ENCODE measurements at places on chromosomes 16 and 17.

GRCh38 chr17:75695830-75696271 lies 25.4 kb upstream of the ITGB4 start:
- DNase-seq, result no peak
- H3K36me3 ChIP-seq, result peaks cover 7% of the 10 kb centered on the region
- peak overlapping the region; percentile 94 for H3K27ac ChIP-seq
- H3K4me3 ChIP-seq, result no peak overlapping the region
- H3K27me3 ChIP-seq, result no peaks in the 10 kb centered on the region

- no peaks in the 10 kb centered on the region for H3K36me3 ChIP-seq
- peaks cover 35% of the 10 kb centered on the region for H3K27me3 ChIP-seq
- H3K4me1 ChIP-seq, result no peaks in the 10 kb centered on the region
- no peak overlapping the region for H3K4me3 ChIP-seq
- no peak for DNase-seq
- no peak overlapping the region for H3K27ac ChIP-seq
Measured at GRCh38 chr16:86597880-86598606, 19.7 kb downstream of the FOXL1 start.

- H3K27me3 ChIP-seq, result no peaks in the 10 kb centered on the region
- no peak for DNase-seq
- H3K36me3 ChIP-seq, result no peaks in the 10 kb centered on the region
- no peak overlapping the region for H3K4me3 ChIP-seq
- no peak overlapping the region for H3K27ac ChIP-seq
Measured at GRCh38 chr16:75028544-75029135, 29.8 kb downstream of the ZNRF1 start.

DNA sequence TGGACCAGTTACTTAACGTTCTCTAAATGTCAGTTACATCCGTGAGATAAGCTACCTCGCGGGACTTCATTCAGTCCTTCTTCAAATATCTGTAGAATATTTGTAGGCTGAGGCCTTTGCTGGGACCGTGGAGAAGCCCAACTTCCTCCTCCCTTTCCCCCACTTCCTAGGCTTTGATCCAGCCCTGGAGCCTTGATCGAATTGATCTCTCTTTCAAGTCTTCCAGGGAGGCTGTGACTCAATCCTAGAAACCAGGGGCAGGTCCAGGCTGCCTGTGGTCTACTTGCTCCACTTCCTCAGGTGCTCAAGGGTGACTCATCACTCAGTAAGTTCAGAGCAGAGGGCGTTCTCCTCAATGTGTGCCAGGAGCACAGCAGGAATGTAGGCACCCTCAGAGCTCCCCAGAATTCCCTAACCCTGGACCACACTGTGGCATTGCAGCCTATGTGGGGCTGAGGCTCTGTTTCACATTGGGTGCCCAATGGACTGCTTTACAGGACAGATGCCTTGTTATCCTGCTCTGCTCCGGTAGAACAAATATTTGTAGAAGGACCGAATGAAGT lies 11.2 kb upstream of the CEP20 start:
- H3K36me3 ChIP-seq, result no peaks in the 10 kb centered on the region
- H3K4me1 ChIP-seq, result peaks cover 73% of the 10 kb centered on the region
- H3K27ac ChIP-seq, result peak overlapping the region; percentile 87
- DNase-seq, result peak; percentile 99
- H3K27me3 ChIP-seq, result no peaks in the 10 kb centered on the region
- peak overlapping the region; percentile 11 for H3K4me3 ChIP-seq

GRCh38 chr16:61993108-61993507 lies 43.1 kb downstream of the CDH8 start:
- no peaks in the 10 kb centered on the region for H3K4me1 ChIP-seq
- no peaks in the 10 kb centered on the region for H3K36me3 ChIP-seq
- no peak for DNase-seq
- H3K27me3 ChIP-seq, result no peaks in the 10 kb centered on the region
- no peak overlapping the region for H3K4me3 ChIP-seq
- no peak overlapping the region for H3K27ac ChIP-seq

DNA sequence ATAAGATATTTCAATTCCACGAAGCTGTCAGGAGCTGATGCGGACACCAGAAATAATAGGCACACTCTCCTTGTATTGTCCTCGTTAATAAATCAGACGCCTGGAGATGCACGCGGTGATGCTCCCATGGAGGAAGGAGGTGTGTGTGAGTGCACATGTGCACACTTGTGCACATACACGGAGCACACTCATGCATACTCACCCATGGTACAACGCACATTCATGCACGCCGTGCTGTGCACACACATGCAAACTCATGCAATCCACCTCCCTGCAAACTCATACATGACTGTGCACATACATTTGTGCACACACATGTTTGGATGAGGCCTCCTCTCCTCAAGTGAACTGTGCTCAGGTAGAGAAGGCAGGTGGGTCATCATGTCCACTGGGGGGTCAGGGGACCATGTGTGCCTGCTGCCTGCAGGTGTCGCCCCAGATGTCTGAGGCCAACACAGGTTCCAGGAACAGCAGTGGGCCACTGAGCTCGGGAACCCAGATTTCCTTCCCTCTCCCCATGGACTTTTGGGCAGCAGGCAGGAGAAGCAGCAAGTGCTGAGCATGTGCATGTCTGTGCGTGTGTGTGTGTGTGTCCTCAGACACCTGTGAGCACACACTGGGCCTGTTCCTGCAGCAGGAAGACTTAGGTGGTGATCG lies 165.3 kb downstream of the SDK2 start:
- H3K27me3 ChIP-seq, result no peaks in the 10 kb centered on the region
- peaks cover 9% of the 10 kb centered on the region for H3K4me1 ChIP-seq
- no peak overlapping the region for H3K27ac ChIP-seq

DNA sequence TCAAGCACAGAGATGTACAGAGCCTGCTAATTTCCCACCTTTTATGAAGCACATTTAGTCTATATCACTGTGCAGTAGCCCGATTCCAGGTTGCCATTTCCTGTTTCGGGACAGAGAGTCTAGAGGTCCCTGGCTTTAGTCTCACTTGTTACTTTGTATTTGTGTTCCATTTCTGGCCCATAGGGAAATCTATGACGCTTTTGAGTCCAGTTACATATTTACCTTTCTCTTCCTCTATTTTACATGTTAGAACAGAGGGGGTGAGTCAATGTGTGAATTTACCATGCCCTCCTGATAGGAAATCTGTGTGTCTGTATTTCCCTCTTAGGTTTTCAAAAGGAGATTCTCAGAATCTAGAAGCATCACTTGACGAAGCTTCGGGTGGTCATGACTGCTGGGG lies 227.1 kb upstream of the ZFHX3 start:
- no peak overlapping the region for H3K27ac ChIP-seq
- H3K27me3 ChIP-seq, result peaks cover 22% of the 10 kb centered on the region
- H3K36me3 ChIP-seq, result no peaks in the 10 kb centered on the region
- no peaks in the 10 kb centered on the region for H3K4me1 ChIP-seq
- no peak overlapping the region for H3K4me3 ChIP-seq

DNA sequence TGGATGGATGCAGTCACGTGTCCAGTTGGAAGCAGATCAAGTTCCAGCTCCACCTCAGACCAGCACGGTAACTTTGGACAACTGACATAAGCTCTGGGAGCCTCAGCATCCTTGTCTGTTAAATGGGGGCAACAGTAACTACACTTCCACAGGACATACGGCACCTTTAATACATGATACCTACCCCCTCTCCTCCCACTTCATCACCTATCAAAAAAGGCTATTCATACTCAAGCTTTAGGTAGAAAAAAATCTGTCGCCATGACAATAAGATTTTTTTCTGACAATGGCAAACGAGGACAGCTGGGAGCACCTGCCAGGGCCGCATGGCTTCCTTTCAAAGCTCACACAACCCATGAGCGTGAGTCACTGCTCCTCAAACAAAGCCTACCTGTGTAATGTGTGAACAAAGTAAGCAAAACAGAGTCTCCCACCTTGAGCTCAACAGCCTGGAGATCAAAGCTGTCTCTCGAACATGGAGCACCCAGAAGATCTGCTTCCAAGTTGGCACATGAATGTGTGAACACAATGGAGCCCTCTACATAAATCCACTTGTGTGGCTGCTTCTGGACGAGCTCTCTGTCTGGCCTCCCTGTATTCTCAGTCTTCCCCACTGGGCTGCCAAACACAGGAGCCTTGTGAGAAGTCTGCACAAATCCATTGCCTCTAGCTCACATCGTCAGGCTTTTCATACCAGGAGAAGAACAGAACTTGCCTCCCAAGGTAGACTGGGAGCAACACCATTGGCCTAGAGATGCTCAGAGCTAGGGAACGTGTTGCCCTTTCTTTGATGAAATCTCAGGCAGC lies 459.7 kb downstream of the SOX9 start:
- H3K4me1 ChIP-seq, result peaks cover 44% of the 10 kb centered on the region
- no peaks in the 10 kb centered on the region for H3K27me3 ChIP-seq
- DNase-seq, result no peak
- no peaks in the 10 kb centered on the region for H3K36me3 ChIP-seq

GRCh38 chr17:37827905-37828650 lies 83.2 kb upstream of the HNF1B start:
- peaks cover 37% of the 10 kb centered on the region for H3K4me1 ChIP-seq
- DNase-seq, result no peak
- no peak overlapping the region for H3K27ac ChIP-seq
- no peak overlapping the region for H3K4me3 ChIP-seq
- no peaks in the 10 kb centered on the region for H3K36me3 ChIP-seq

DNA sequence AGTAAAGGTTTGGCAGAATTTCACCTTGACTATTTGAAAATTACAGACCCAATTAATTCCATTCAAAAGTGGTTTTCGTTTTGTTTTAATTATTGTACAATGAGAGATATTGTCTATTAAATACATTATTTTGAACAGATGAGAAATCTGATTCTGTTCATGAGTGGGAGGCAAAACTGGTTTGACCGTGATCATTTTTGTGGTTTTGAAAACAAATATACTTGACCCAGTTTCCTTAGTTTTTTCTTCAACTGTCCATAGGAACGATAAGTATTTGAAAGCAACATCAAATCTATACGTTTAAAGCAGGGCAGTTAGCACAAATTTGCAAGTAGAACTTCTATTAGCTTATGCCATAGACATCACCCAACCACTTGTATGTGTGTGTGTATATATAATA lies 72.6 kb downstream of the CDK12 start:
- H3K27ac ChIP-seq, result no peak overlapping the region
- peaks cover 29% of the 10 kb centered on the region for H3K36me3 ChIP-seq
- no peak overlapping the region for H3K4me3 ChIP-seq
- no peaks in the 10 kb centered on the region for H3K27me3 ChIP-seq

- no peak overlapping the region for H3K27ac ChIP-seq
- DNase-seq, result no peak
Measured at GRCh38 chr16:86818671-86819532, 240.6 kb downstream of the FOXL1 start.

- H3K36me3 ChIP-seq, result no peaks in the 10 kb centered on the region
- H3K27ac ChIP-seq, result no peak overlapping the region
- DNase-seq, result no peak
- peaks cover 2% of the 10 kb centered on the region for H3K4me1 ChIP-seq
Measured at GRCh38 chr17:17416400-17417360, 60.1 kb upstream of the MED9 start.

GRCh38 chr16:74999219-74999608 lies 390 bp downstream of the ZNRF1 start:
- peak overlapping the region; percentile 81 for H3K27ac ChIP-seq
- peaks cover 34% of the 10 kb centered on the region for H3K4me1 ChIP-seq
- no peaks in the 10 kb centered on the region for H3K36me3 ChIP-seq
- H3K4me3 ChIP-seq, result peak overlapping the region; percentile 70
- no peaks in the 10 kb centered on the region for H3K27me3 ChIP-seq

GRCh38 chr16:4463522-4464163 lies 10.8 kb downstream of the NMRAL1 start:
- no peaks in the 10 kb centered on the region for H3K27me3 ChIP-seq
- no peaks in the 10 kb centered on the region for H3K4me1 ChIP-seq
- peak overlapping the region; percentile 39 for H3K27ac ChIP-seq
- DNase-seq, result no peak
- H3K4me3 ChIP-seq, result no peak overlapping the region
- peaks cover 18% of the 10 kb centered on the region for H3K36me3 ChIP-seq

- no peaks in the 10 kb centered on the region for H3K27me3 ChIP-seq
- no peak overlapping the region for H3K27ac ChIP-seq
- no peaks in the 10 kb centered on the region for H3K36me3 ChIP-seq
Measured at GRCh38 chr17:79672496-79672895, 58.2 kb upstream of the ENPP7 start.

- no peaks in the 10 kb centered on the region for H3K27me3 ChIP-seq
- H3K27ac ChIP-seq, result no peak overlapping the region
- no peaks in the 10 kb centered on the region for H3K4me1 ChIP-seq
- no peak for DNase-seq
- H3K36me3 ChIP-seq, result peaks cover 12% of the 10 kb centered on the region
Measured at GRCh38 chr17:16091773-16092172, 92.1 kb downstream of the TTC19 start.

DNA sequence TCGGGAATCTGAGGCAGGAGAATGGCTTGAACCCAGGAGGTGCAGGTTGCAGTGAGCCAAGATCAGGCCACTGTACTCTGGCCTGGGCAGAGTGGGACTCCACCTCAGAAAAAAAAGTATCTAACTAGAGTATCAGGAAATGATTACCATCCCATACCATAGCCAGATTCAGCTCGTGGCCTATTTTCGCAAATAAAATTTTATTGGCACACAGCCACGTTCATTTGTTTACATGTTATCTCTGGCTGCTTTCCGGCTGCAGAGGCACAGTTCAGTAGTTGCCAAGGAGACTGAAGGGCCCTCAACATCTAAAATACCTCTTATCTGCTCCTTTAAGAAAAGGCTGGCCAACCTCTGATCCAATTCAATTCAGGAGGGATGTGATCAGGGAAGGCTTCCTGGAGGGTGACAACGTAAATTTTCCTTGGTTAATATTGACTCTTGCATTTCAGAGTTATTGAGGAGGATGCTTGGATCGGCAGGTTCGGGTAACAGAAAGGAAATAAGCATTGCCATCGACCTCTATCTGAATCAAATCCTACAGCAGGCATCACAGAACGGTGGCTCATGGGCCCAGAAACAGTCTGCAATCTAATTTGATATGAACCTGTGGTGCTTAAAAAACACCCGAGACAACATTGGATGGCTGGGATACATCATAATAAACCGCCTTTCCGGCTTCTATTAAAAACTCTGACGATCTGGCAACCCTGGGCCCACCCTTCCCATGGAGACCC lies 73.8 kb downstream of the XYLT1 start:
- no peaks in the 10 kb centered on the region for H3K4me1 ChIP-seq
- H3K27me3 ChIP-seq, result peaks cover 2% of the 10 kb centered on the region
- no peak for DNase-seq
- H3K27ac ChIP-seq, result no peak overlapping the region
- no peak overlapping the region for H3K4me3 ChIP-seq

DNA sequence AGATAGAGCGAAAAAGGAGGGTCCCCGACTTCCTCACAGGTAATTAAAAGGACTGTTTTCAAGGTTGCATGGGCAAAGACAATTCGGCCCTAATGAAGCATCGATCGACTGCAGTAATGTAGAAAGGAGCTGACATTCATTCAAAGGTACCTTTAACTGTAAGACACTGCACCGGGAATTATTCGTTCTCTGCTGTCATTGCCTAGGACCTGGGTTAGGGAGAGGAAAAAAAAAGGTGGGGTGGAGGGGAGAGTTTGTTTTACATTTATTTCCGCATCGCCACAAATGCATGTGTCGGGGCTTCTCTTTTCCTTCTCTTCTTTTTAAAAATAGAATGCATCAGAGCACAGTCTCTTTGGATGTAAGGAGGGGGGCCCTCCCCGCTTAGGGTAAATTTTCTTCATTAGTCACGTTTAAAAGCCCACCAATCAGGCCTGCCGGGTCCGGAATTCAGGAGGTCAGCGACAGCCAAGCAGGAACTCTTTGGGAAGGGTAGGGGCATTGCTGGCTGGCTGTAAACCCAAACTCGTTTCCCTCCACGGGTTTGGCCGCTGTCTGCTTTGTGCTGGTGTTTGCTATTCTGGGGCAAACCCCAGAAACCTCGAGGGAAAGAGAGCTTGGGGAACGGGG lies 496.2 kb upstream of the ZFHX3 start:
- no peak overlapping the region for H3K27ac ChIP-seq
- H3K4me1 ChIP-seq, result no peaks in the 10 kb centered on the region
- H3K4me3 ChIP-seq, result no peak overlapping the region
- peaks cover 55% of the 10 kb centered on the region for H3K27me3 ChIP-seq
- H3K36me3 ChIP-seq, result no peaks in the 10 kb centered on the region
- no peak for DNase-seq

GRCh38 chr17:81162491-81162890 lies 2.8 kb upstream of the PVALEF start:
- DNase-seq, result no peak
- no peaks in the 10 kb centered on the region for H3K27me3 ChIP-seq
- no peaks in the 10 kb centered on the region for H3K36me3 ChIP-seq

All from HCT116 (cell line).